ENCODE measurements at places on chromosomes 16 and 17.

GRCh38 chr16:56120447-56121155, 70.7 kb upstream of the GNAO1 start:
- DNase-seq: no peak

GRCh38 chr16:83010776-83011720, 384.3 kb downstream of the CDH13 start:
- DNase-seq: no peak

GRCh38 chr16:70395345-70395901, 43.5 kb downstream of the ST3GAL2 start:
- DNase-seq: no peak

GRCh38 chr16:50791522-50791921, 49.6 kb downstream of the CYLD start:
- DNase-seq: no peak

- no peak for DNase-seq
Observed at GRCh38 chr17:81577278-81578000, 25.3 kb upstream of the FAAP100 start.

DNA sequence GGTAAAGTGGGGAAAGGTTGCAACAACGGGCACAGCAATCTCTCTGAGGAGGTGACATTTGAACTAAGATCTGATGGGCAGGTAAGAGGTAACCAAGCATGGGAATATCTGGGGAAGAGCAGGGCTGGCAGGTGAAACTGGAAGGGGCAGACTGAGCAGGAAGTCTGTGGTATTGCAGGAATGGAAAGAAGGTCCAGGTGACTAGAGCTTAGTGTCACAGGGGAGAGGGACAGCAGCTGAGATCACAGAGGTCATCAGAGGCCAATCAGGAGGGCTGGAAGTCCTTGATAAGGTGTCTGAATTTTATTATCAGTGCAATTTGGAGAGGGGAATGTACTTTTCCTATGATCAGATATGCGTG, 73.3 kb upstream of the DHX40 start:
- no peak for DNase-seq

- DNase-seq: no peak
Observed at GRCh38 chr17:31680126-31680525, 178.9 kb downstream of the COPRS start.

GRCh38 chr17:82648742-82649331, 593 bp upstream of the WDR45B start:
- no peak for DNase-seq

DNA sequence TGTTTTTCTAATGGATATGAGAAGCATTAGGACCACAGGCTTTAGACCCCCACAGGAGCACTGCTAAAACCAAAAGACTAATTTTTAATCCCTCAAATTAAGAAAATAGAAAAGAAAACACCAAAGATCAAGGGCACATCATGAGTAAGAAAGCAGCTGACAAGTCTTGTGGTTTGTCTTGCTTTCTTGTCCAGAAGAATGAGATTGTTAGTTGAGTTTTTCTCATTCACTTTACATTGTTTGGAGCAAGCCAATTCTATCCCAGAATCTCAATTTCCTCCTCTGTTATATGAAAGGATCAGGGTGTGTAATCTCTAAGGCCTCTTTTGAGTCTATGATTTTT, 899.0 kb downstream of the KCNJ2 start:
- DNase-seq: no peak

DNA sequence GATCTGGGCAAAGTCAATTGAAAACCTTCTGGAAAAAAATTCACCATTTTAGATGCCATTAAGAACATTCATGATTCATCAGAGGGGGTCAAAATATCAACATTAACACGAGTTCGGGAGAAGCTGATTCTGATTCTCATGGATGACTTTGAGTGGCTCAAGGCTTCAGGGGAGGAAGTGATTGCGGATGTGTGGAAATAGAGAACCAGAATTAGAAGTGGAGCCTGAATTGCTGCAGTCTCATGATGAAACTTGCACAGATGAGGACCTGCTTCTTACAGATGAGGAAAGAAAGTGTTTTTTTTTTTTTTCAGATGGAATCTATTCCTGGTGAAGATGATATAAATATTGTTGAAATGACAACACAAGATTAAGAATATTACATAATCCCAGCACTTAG, 12.9 kb downstream of the ITGAX start:
- no peak for DNase-seq

DNA sequence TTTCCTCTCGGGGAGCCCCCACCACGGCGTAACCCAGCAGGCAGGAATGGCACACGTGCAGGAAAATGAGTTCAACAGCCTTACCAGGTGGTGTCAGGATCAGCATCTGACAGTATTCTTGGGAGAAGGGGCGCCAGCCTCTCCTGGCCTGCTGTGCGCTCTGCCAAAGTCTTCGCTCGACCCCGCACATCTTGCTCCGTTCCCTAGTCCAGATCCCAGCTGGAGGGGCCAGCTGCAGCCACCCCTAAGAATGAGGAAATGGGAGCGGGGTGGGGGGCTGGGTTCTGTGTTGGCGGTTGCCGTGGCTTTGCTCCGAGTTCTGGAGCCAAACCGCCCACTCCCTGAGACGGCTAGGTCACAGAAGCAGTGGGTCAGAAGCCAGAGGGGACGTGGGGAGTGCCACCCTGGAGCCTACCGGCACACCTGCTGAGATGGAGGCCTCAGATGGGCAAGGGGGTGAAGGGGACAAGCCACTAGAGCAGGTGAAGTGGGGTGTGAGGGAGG, at the start of gene CHCT1:
TSS of gene CHCT1 (plus strand) at position 328 of the 504 bp plus-strand sequence. CDS start at position 432, 104 bp downstream.
- no peak for DNase-seq

Data from dermis microvascular lymphatic vessel endothelial cell (primary cell).